ENCODE measurements at places on chromosomes 11 and 22.

DNA sequence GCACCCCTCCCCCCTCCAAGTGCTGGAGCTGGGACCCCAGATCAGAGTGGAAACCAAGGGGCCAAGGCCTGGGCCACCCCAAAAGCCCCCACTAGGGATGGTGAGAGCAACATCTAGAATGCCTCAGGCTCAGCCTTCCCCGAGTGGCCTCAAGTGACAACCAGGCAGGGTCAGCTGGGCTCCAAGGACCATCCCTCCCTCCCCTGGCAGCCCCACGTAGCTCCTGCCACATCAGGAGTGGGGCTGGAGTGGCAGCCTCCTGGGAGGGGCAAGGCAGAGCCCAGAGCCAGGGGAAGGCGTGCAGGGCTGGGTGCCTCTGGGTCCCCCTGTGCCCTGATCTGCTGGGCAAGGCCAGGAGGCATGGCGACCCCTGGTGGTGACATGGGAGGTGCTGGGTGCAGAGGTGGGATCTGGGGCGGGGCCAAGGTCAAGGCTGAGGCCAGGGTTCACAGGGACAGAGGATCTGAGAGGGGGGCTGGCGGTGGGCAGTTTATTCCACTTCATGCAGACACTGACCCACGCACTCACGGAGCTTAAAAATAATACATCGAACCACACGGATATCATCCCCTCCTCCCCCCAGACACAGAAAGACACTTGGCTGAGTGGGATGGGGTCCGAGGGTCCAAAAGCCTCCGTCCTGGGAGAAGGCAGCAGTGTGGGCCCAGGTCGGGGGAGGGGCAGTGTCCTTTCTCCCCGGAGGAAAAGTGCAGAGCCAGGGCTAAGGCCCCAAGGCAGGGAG is 15.8 kb upstream of the EHD1 start:
- peak; percentile 98 for ATAC-seq

- ATAC-seq: no peak
Measured at GRCh38 chr11:102915044-102915375, 40.2 kb upstream of the MMP12 start.

GRCh38 chr11:123479048-123479837 is 49.2 kb downstream of the GRAMD1B start:
- ATAC-seq: peak; percentile 58

- peak; percentile 77 for ATAC-seq
Measured at GRCh38 chr11:74449369-74449931, 17.9 kb downstream of the KCNE3 start.

DNA sequence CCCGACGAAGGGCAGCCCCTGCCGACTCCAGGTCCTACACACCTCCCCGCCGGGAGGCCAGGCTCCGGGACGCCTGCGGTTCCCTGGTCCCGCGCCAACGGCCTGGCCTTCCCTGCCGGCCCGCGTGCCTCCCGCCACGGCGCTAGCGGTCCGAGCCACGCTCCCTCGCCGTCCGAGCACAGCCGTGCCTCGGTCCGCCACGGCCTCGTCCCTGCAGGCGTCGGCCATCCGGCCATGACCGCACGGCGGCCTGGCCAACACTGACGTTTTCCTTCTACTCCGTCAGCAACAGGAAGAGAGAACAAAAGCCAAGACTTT is 532 bp downstream of the EIF4G2 start:
- no peak for ATAC-seq

GRCh38 chr11:128830290-128831173 is 36.6 kb downstream of the KCNJ1 start:
- peak; percentile 80 for ATAC-seq
